Activated CD8-positive, alpha-beta memory T cell treated with anti-CD3 and anti-CD28 coated beads for 48 hours (primary cell): ENCODE measurements at places on chromosomes 6 and 20.

DNA sequence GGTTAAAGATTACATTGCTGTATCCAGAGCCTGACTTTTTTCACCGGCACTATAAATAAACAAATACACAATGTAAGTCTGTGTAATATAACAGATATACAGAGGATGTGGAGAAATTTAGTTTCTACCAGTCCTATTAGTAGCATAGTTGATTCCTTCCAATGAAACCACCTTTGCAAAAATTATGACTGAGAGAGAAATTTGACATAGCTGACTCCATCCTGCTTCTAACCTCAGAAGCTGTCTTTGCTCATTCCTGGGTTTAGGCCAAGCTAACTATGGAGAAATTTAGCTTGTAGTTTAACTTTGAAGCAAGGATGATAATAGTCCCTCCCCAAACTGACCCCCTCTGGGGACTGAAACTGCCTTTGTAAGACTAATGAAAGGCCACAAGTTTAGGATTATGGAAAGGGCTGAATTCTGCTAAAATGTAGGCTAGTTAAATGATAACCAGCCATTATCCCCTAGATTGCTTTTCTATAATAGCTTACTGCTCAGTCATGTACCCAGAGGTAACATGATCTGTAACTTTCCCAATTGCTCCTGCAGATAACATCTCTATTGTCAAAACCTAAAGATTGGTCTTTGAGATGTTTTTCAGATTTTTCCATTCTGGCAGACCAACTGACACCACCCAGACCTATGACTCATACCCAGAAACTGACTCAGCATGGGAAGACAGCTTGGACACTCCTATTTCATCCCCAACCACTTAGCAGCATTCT lies 172.8 kb upstream of the ARG1 start:
- DNase-seq = no peak

DNA sequence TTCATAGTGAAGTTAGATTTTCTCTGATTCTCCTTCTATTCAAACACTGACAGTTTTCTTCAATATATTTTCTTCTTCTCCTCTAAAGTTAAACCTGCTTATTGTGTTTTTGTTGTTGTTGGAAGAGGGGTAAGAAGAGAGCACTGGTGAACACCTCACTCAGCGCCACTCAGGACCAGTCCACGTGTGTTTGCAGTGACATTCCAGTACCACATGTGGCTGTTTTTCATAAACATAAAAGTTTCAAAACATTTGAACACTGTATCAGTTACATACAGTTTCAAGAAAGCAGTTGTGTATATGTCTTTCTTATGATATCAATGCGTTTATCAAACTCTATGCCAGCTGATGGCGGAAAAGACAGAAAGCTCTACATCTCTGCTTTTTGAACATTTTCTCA lies 86.7 kb downstream of the HMGCLL1 start:
- no peak for DNase-seq

- no peak for DNase-seq
Measured at GRCh38 chr20:10763112-10763511, 89.3 kb upstream of the JAG1 start.

- no peak for DNase-seq
Measured at GRCh38 chr20:61353261-61354000, 101.4 kb downstream of the CDH4 start.

- DNase-seq = no peak
Measured at GRCh38 chr6:33638556-33638955, 17.4 kb downstream of the ITPR3 start.

- no peak for DNase-seq
Measured at GRCh38 chr20:48733296-48733790, 94.5 kb downstream of the PREX1 start.

- DNase-seq = no peak
Measured at GRCh38 chr6:87806099-87806498, 104.1 kb upstream of the AKIRIN2 start.

GRCh38 chr6:36605143-36605542 lies 11.0 kb downstream of the SRSF3 start:
- no peak for DNase-seq

DNA sequence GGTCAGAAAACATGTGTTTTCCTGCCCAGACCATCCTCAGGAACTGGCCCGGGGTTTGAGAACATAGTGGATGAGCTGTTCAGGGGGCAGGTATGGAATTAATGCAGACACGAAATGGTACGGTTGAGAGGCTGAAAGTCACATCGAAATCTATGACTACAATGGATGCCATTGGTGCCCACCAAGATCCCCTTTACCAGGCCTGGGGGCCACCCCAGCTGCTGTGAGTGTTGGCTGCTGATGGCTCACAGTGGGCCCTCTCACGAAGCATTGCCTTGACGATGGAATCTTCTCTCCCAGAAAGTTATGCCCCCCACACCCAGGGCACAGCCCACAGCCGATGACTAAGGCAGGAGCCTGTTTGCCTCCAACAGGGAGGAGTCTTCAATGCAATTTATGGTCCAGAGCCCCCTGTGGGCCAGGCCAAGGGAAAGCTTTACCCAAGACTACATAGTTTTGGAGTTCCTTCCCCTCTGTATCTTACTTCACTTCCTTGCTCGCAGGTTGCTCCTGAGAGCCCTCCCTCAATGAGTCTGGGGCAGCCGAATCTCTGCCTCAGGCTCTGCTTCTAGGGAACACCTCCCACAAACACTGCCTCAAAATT lies 92.6 kb downstream of the BFSP1 start:
- no peak for DNase-seq

- DNase-seq = no peak
Measured at GRCh38 chr20:42972591-42972990, 217.1 kb downstream of the PTPRT start.

DNA sequence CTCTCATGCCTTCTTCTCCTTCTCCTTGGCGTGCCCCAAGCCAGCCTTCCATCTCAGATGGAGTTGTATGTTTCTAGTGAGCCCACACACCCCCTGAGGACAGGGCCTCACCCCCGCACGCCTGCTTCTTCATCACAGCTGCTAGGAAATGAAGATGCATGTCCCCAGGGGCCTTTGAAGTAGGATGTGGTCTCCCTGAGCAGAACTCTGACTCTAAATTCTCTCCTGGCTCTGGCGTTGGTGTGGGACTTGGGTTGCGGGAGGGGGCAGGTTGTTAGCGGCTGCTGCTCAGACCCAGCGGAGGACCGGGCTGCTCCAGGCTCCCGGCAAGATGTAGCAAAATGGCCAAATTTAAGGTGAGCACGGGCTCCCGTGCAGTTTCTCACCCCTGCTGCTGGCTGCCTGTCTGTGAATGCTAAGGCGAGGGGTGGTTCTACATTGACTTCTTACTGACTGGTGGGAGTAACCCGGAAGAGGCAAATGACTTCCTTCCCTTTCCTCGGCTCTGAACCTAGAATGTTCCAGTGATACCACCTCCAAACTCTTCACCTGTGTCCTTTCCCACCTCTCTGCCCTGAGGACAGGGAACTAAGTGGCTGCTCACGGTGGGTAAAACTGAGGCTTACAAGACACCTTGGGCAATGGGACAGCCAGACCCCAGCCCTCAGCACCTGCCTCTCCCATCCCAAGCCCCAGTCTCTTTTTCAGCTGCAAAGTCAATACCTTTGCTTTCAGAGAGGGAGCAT lies 8.8 kb downstream of the SYNJ2 start:
- DNase-seq = no peak

GRCh38 chr20:20167698-20168097 lies 115.4 kb downstream of the CFAP61 start:
- DNase-seq = no peak

DNA sequence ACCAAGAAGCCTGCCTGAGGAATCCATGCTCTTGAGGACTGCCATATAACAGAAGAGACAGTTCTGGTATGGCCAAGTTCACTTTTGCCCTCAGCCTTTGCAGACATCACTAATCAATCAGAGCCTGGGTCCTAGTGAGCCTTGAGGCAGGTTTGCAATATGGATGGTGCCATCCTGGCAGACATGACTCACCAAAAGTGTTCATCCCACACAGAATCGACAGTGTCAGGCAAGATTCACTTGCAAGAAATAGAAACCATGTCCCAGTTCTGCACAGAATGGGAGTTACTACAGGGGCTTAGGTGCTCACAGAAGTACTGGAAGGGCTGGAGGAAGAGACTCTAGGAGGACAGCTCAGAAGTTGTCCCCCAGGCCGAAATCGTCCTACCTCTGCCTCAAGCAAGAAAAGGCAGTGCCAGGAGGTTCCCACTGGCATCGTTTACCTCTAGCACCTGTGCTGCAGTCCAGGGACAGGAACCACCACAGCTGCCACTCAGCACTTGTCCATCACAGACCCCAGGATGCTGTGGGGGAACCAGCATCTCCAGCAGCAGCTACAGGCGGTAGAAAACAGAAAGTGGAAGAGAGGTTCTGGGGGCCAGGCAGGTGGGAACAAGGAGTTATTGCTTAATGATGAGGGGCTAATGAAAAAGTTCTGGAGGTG lies 42.6 kb upstream of the PHACTR3 start:
- DNase-seq = no peak

DNA sequence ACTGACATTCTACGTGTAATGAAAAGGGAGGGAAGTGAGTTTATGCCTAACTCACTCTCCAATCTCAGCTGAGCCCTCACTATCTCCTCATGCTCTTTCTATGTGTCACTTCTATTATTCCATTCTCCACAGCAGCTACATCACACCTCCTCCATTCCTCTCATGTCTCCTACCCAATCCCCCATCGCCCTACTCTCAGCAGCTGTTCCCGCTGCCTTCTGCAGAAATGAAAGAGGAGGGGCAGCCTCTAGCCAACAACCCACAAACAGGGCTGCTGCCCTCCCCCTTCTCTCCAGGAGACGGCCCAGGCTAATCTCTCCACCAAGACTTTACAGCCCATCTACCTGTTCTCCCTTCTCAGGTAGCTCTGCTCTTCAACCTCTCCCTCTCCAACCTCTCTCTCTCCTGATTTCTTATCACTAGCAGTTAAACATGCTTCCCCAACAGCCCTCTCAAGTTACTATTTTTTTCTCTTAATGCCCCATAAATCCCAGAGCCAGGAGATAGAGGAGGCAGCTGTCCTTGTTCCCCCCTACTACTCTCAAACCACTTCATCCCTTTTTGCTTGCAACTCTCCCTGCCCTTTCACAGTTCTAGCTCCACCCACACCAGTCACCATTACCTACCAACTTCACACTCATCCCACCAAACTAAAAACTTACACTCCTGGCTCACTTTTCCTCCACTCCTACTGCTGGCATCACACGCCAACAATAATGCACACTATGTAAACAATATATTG lies 136.5 kb downstream of the BTBD9 start:
- DNase-seq = no peak

GRCh38 chr6:63458480-63459115 lies 113.7 kb upstream of the LOC128125822 start:
- DNase-seq = no peak

- no peak for DNase-seq
Measured at GRCh38 chr20:9269280-9269971, 200.5 kb downstream of the PLCB4 start.
